SHP77 (cell line): ENCODE measurements at places on chromosomes 3 and 15.
A peak's percentile ranks its signal among the peaks of the same experiment; 100 is the strongest.

DNA sequence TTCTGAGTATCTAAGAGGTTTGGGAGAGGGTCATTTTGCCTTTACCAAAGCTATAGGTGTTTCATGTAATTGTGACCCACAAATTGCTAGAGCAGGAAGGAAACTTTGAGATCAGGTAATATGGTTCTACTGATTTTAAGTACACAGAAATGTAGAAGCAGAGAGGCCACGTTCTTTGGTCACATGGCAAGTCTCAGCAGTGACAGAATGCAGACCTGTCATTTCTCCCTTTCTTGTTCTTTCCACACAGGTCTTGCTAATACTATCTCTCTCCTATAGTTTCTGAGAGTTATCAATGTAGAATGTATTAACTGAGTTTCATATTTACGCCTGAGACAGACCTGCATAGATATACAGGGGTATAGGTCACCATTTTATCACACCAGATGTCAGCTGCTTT, 10.9 kb upstream of the RTP1 start:
- DNase-seq, result no peak

GRCh38 chr15:100730655-100731266, 128.4 kb downstream of the ASB7 start:
- no peak for DNase-seq

- DNase-seq, result no peak
These were observed 48.1 kb downstream of the SUSD5 start for GRCh38 chr3:33170531-33170930.

DNA sequence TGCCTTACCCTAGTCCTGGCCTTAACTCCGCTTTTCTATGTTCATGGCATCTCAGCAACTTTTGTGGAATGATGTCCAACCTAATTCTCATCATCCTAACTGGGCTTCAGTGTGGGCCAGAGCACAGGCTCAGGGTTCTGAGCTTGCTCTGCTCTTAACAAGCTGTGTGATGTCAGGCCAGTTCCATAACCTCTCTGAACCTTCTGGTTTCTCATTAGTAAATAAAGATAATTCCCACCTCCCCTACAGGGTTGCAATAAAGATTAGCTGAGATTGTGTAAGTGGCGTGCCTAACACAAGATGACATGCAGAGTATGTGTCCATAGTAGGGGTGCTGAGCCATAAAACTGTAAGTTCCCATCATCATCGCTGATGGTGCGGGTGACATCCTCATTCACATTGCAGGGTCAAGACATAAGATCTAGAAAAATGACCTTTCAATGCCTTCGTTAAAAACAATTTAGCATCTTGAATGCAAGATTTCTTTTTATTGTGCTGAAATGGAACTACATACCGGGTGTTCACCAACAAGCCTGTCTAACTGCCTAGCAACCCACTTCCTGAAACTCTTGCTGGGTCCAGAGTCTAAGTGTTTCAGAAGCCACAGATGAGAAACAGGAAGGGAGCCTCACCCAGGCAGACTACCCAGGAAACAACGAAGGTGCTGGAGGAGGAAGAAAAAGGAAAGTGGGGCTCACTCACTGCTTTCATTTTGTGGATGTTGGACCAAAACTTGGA, 36.2 kb downstream of the CDCP1 start:
- DNase-seq, result no peak

DNA sequence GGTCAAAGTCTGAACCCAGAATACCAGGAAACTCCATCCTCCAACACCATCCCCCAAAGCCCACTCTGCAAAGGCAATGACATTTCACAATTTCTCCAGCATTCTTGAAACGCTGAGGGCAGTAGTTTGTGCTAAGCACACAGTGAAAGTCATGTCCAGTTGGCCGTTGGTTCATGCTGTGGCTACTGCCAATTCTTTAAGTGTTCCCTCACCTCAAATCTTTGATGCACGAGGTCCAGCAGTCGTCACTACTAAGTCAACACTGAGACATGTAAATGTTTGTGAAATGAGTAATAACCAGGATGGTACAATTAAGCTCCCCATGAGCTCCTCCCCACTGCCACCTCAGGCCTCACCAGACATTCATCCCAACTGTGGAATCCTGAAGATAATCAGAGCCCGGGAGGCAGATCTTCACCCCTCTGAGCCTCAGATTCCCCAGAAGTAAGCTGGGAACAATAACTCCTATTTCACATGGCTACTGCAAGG, 7.0 kb downstream of the SUCLG2 start:
- DNase-seq, result no peak

- DNase-seq, result no peak
These were observed 54.6 kb upstream of the ATOSA start for GRCh38 chr15:52733696-52734255.

GRCh38 chr15:28271697-28272260, 50.2 kb downstream of the HERC2 start:
- no peak for DNase-seq

DNA sequence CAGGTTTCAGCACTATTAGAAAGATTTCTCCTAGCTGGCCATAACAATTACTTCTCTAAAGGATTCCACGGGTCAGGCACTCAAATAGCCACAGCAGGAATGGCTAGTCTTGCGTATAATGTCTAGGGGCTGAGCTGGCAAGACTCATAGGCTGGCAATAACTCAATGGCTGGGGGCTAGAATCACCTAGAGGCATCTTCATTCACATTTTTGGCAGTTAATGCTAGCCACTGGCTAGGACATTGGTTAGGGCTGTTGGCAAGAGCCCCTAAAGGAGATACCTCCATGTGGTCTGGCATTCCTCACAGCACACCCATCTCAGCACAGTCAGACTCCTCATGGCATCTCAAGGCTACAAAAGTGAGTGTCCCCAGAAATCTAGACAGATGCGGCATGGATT, 6.2 kb downstream of the SUSD5 start:
- no peak for DNase-seq

- DNase-seq, result peak; percentile 86
These were observed 242.9 kb downstream of the WNT5A start for GRCh38 chr3:55244247-55244646.

- DNase-seq, result no peak
These were observed 11.0 kb downstream of the KCTD6 start for GRCh38 chr3:58502872-58503271.

DNA sequence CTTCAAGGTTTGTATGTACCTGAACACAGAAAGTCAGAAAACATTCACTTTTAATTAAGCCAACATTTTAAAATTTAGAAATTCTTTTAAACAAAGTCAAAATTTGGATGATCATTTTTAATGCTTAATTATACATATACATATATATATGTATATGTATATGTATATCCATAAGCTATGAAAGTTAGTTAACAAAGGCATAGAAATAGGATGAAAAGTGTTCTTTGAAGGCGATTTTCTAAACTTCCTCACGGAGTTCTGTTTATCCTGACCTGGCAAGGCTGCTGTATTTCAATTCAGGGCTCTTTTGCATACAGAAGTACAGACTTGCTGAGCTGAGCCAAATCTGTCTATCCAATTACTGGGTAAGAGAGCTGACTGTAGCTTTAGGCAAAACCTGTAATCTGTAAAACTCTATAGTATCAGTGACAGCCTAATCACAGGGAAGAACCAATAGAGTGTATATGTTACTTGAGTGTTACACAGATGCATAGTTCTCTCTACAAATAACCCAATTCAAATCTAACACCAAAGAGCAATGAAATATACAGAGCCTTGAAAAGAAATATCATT, 32.1 kb upstream of the THRB start:
- no peak for DNase-seq

- no peak for DNase-seq
These were observed 347.7 kb downstream of the FOXP1 start for GRCh38 chr3:71235846-71236245.

DNA sequence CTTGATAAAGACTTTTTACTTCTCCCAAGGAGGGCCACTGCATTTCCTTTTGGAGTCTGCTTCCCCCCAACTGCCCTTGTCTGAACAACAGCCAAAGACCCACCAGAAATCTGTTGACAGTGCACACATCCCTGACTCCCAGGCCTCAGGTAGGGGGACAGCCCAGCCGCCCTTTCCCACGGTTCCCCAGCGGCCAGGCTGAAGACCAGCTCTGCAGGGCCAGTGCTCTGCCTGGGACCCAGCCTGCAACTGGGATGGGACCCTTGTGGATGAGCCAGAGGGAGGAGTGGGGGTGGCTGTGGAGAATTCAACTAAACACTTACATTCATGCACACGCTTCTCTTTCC, 8.1 kb upstream of the PRR23E start:
- no peak for DNase-seq

- peak; percentile 23 for DNase-seq
These were observed 374.7 kb downstream of the VPS13C start for GRCh38 chr15:61685534-61685933.

DNA sequence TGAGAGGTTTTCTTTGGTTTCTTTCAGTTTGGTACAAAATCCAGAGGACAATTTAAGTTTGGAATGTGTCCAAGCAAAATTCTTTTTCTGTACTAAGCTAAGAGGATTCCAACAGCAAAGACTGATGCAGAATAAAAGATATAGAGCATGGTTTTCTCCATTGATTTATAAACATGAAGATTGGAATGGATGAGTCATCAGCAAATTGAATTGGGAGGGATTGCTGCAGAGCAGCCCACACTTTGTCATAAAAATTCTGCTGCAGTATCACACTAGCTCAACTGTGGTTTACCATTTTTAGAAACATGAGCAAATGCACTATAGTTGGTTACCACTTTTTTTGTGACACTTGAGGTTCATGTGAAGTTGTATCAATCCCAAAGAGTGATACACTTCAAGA, 16.1 kb upstream of the LARP6 start:
- no peak for DNase-seq

GRCh38 chr3:27312044-27312668, 57.0 kb downstream of the NEK10 start:
- peak; percentile 40 for DNase-seq

DNA sequence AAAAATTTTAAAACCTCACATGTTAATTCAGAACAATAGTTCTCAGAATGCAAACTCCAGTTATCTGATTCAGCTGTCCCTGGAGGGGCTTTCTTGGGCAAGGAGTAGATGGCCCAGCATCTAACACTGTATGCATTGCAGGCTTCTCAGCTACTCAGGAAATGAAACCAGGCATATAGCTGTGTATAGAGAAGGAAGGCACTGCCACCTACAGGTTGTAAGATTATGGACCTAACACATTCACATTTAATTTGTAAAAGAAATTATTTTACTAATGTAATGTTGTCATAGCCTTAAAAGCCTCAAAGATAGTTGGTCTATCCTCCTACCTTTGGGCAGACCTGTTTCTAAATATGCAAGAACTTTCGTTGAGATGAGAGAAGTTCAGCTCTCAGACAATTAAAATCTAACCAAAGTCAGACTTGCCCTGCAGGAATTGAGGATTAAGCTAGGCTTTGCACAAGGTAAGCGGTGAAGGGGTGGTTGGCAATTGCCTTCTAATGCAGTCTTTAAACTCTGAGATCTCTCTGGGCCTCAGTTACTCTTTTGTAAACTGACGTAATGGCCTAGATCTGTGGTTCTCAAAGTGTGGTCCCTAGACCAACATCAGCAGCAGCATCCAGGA, 132.8 kb upstream of the SLC24A5 start:
- peak; percentile 53 for DNase-seq

GRCh38 chr3:15861163-15861562, 63.4 kb upstream of the ANKRD28 start:
- no peak for DNase-seq

- DNase-seq, result no peak
These were observed 31.6 kb downstream of the SLC22A14 start for GRCh38 chr3:38313695-38314094.

DNA sequence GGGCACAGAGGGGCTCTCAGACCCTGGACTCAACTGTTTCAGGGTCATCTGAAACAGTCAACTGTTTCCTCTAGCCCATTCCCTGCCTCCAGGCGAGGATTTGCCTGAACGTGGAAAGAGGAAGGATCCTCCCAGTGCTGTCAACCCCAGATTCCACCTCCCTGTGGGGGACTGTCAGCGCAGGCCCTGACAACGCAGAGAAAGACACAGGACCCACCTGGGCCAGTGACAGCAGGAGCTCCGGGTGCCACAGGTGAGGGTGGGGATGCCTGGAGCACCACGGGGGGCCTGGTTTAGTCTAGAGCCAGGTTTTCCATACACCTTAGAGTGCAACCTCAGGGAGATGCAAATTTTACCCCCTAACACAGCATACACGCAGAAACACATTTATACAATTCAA, 19.5 kb upstream of the LAMP3 start:
- DNase-seq, result no peak

DNA sequence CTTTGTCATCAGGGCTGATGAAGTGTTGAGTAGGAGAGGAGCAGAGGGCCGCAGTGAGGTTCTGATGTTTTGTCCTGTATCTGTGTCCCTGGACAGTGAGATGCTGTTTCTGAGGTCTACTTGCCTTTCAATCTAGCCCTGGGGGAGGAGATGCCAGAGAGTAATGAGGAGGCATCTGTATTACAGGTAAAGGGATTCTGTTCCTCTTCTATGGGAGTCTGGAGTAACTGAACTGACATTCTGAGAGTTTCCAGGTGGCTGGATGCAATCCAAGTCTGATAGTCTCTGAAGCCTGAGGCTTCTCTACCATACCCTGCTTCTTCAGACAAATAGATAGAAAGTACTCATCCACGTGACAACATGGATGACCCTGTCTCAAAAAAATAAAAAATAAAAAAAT, 60.9 kb downstream of the IL12A start:
- DNase-seq, result no peak

GRCh38 chr15:82710926-82711490, 1.3 kb upstream of the AP3B2 start:
- DNase-seq, result no peak

DNA sequence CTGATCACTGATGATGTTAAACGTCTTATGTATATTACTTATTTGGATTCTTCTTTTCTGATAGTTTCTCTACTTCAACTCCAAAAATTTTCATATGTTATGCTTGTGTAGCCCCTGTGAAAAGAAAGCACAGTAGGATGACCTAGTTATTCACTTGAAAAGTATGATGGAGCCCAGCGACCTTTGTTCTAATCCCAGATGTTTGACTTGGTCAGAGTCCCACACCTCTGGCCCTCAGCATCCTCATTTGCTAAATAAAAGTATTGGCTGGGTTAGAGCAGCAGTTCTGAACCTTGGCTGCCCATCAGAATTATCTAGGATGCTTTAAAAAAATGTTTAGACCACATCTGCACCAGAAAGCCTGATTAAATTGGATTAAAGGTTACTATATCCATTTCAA, 173.7 kb downstream of the ATG7 start:
- DNase-seq, result no peak

GRCh38 chr15:72284781-72285180, 12.4 kb upstream of the PARP6 start:
- no peak for DNase-seq
